GM23338 (cell line): ENCODE measurements at places on chromosomes 7 and 10.
A peak's percentile ranks its signal among the peaks of the same experiment; 100 is the strongest.

DNA sequence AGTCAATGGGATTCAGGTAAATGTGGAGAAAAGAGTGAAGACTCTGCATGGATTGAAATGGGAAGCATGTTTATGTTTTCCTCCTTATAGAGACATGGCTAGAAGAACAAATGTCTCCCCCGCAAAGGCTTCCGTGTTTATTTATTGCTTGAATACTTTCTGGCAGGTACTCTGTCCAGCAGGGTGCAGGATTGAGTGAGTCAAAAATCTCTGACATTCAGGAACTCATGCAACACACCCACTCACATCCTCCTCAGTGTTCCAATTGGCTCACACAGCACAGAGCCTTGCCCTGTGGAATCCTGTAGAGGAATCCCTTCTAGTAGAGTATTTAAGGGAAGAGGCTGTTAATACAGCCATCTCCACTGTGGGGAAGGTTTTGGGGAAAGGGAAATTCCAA, 290.3 kb upstream of the VWC2 start:
- peak; percentile 28 for DNase-seq

DNA sequence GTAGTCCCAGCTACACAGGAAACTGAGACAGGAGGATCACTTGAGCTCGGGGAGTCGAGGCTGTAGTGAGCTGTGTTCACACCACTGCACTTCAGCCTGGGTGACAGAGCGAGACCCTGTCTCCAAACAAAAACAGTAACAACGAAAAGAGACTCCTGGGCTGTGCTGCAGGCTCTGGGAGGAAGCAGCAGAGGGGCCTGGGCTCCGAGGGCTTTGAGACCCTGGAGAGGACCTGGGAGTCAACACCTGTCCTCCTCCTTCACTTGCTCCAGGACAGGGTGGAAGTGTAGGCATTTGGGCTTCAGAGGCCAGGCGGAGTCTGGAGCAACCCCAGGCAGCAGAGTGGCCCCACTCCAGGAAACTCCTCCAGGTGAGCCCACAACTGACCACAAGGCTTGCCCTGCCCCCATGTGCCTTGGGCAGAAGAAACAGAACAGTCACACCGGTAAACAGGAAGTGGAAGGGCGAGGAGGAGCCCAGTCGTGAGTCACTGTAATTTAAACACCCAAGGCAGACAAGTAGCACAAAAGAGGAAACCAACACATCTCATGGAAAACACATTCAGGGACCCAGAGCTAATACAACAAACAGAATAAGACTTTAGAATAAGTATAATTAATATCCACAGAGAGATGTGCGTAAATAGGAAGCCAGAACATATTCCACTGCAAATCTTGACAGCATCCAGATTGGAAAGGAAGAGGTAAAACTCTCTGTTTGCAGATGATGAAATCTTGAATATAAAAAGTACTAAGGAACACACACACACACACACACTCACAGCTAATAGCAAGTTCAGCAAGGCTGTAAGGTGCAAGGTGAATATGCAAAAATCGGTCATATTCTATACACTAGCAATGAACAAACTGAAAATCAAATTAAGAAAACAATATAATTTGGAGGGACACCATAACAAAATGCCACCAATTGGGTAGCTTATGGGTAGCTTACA, 20.5 kb upstream of the RASGEF1A start:
- DNase-seq: peak; percentile 30

DNA sequence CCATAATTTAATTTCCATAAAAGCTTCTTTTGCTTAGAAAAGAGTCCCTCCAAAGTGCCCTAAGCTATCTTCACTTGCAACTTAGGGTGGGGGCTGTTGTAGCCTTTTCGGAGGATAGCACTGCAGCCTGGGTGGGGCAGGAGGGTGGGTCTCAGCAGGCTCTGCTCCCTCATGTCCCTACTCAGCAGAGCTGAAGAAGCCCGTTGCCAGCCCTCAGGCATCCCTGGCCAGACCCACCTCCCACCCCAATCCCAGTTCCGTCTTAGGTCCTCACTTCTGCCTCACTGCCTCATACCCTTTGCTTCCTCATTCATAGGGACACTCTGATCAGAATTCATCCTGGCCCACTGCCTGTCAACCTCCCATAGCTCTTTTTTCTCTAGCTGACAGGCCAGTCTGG, 99.8 kb upstream of the ZMIZ1 start:
- DNase-seq: no peak

DNA sequence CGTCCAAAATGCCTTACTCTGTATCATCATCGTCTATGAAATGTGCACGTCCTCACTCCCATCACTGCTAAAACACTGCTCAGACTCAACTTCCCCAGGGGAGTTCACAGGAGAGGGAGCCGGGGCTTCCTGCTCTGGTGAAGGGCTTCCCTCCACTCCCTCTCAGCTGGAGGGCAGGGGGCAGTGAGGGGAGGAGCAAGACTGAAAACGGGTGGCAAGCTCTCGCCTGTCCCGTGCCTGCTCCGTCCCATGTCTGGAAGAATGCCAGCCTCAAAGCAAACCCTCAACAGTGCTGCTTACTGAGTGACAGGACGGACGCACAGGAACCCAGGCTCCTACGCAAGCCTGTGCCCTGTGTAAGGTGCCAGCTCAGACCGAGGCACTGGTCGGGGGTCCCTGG, 25.1 kb downstream of the PRKAG2 start:
- DNase-seq: no peak
